ENCODE measurements at places on chromosomes 7 and 10. TPM values are rescaled to one million over a fixed set of nuclear protein-coding genes. Genes with fewer than 3 reads are reported as not detected.

Gene TSPAN33
- polyA plus RNA-seq, result 0.93 TPM

Gene LRRD1
- 0.04 TPM for polyA plus RNA-seq

Gene DNMBP
- 26.9 TPM for polyA plus RNA-seq

Gene KCNMA1
- polyA plus RNA-seq, result 6.3 TPM

Gene MDH2
- 156 TPM for polyA plus RNA-seq

Gene HHEX
- not detected for polyA plus RNA-seq

Gene CPN1
- polyA plus RNA-seq, result not detected

Gene TLL2
- polyA plus RNA-seq, result 0.48 TPM

Gene LIPF
- polyA plus RNA-seq, result not detected

Gene EFCAB10
- not detected for polyA plus RNA-seq

Gene IL6
- polyA plus RNA-seq, result 0.10 TPM

Gene OR2A42
- polyA plus RNA-seq, result not detected

Gene COL17A1
- polyA plus RNA-seq, result 3,374 TPM

Gene CCNY
- polyA plus RNA-seq, result 50.1 TPM

Gene TUBAL3
- 2.6 TPM for polyA plus RNA-seq

Gene SPDYE1
- polyA plus RNA-seq, result not detected

Gene NME8
- polyA plus RNA-seq, result not detected

Gene ANKRD22
- 5.2 TPM for polyA plus RNA-seq

Gene ABCA13
- polyA plus RNA-seq, result 0.61 TPM

Gene IFIT1
- polyA plus RNA-seq, result 96.9 TPM

Gene CHST3
- 12.0 TPM for polyA plus RNA-seq

Gene VAX1
- polyA plus RNA-seq, result not detected

Gene TMED4
- polyA plus RNA-seq, result 45.8 TPM

Gene DMTF1
- 98.4 TPM for polyA plus RNA-seq

Gene OR2A12
- polyA plus RNA-seq, result not detected

Gene NAT16
- polyA plus RNA-seq, result not detected

Gene KIAA1549
- polyA plus RNA-seq, result 1.1 TPM

Gene DNAJC9
- 14.1 TPM for polyA plus RNA-seq

Gene ABCC2
- 3.3 TPM for polyA plus RNA-seq

Gene IFIT3
- polyA plus RNA-seq, result 30.2 TPM

Gene MMP21
- polyA plus RNA-seq, result not detected

All from keratinocyte (primary cell).